Cerebellar nuclear complex (tissue), 1 donor: ENCODE measurements at places on chromosomes 4 and X.

- no peak for DNase-seq
These were observed 78.3 kb downstream of the PDLIM5 start for GRCh38 chr4:94530073-94530472.

DNA sequence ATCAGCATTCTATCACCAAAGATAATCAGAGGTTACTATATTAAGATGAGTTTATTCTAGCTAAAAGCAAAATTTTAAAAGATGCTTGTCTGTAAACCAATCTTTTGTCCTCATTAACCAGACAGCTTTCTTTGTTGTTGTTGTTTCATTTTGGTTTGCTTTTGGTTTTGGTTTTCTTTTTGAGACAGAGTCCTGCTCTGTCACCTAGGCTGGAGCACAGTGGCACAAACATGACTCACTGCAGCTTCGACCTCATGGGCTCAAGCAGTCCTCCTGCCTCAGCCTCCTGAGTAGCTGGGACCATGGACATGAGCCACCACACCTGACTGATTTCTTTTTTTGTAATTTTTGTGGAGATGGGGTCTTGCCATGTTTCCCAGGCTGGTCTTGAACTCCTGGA lies 102.9 kb downstream of the COX18 start:
- DNase-seq, result no peak

GRCh38 chr4:186161138-186161537 lies 30.2 kb upstream of the CYP4V2 start:
- no peak for DNase-seq

DNA sequence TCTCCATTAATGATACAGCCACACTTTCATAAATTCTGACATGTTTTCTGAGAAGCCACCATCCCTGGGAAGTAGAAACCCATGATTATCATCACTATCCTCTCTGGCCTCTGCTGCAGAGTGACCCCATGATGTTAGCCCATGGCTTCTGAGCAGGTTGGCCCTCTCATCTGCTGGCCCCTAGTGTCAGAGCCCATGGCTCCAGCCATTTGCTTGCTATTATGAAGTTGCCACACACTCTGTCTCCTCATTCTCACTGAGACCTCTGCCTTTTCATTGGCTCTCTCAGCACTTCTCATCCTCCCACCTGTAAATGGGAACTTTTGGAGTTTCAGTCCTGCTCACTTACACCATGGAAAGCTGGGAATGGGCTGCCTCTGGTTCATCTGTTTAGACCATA lies 192.7 kb downstream of the GASK1B start:
- no peak for DNase-seq

GRCh38 chrX:19889582-19890342 lies 2.4 kb upstream of the SH3KBP1 start:
- DNase-seq, result no peak

- DNase-seq, result no peak
These were observed 14.6 kb upstream of the ZNF630 start for GRCh38 chrX:48086082-48086481.

DNA sequence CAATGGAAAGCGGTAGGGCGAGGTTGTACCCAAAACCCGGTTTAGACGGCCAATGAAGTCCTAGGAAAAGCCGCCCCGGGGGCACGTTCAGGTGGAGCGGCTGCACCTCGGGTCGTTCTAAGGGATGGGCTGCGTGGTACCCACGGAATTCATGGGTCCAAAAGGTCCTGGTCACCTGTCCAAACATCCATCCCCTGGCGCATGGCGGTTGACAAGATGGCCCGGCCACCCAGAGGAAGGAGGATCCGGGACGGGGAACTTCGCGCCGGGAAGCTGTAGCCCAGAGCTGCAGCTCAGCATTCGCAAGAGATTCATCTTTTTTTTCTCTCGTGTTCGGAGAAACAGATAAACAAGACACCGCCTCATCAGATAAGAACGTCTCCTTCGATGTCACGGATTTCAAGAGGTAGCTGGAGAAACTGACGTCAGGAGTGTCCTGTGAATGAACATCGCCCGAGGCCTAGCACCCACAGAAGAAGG lies 10.9 kb downstream of the PITX2 start:
- no peak for DNase-seq

DNA sequence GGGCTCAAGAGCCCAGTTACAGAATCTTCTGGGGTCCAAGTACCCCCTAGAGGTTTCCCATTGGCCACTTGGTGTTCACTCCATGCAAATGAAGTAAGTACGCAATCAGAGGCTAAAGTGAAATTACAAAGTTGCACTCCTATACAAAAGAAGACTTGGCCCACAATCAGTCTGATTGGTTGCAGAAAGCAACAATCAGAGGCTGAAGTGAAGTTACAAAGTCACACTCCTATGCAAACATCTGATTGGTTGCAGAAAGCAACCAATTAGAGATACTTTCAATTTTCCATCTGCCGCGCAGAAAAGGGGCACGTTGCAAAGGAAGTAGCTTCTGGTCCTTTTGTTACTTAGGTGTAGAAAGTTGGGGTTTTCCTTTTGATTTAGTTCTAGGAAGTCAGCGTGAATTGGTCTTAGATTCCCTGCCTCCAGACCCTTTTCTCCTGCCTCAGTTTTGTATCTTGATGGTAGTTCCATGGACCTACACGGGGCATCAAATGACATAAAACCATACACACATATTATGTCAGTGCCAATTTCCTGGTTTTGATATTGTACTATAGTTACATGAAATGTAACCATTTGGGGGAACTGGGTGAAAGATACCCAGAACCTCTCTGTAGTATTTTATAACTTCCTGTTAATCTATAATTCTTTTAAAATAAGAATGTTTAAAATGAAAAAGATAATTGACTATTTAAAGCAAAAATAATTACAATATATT lies 12.4 kb upstream of the PIN4 start:
- no peak for DNase-seq

DNA sequence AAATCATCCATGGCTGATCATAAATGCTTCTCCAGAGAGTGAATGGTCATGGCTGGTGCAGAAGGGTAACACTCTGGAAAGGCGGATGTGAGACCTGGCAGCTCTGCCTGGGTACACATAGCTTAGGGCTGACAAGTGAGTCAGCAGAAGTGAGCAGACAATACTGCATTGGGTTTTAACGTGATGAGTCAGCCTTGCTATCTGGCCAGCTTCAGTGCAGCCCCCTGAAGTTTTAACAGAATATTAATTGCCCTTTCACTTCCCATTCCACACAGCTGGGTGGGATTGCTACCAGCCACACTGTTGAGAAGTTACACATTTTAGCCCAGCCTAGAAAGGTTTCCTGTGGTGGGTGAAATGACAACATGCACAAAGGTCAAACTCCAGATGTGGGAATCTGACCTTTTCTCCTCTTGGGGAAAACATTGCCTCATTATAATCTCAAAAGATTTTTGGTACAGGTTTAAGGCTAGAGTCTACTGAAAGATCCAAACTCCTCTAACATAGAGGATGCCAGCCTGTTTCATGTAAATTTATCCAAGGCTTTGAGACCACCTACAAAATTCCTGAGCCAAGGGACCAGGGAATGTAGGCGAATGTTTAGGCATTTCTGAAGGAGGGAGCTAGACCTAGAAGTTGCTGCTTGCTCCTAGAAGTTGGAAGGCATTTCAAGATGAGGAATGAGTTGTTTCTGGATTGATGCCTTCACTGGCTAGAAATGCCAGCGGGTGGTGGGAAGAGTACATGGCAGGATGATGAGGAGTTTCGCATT lies 230.3 kb upstream of the PGRMC2 start:
- no peak for DNase-seq

DNA sequence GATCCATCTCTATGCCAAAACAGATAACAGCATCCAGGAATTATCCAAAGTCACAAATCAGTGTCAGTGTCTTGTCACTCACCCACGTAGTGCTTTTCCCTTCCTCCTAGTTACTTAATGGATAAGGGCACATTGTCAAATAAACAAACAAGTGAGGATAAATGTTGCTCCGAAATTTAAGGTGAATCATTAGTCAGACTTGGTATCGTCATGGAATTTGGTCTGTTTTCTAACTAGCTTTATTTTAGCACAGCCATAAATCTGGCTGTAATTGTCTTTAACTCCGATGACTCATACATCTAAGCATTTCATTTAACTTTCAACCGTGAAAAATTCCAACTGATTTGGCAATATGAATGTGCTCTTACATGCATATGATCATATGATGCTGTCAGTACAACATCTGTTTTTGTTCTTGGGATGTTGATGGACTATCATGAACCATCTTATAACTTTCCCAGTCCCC lies 83.3 kb downstream of the SNCA start:
- DNase-seq, result no peak

- no peak for DNase-seq
These were observed 295.4 kb downstream of the BCOR start for GRCh38 chrX:39802354-39802753.

DNA sequence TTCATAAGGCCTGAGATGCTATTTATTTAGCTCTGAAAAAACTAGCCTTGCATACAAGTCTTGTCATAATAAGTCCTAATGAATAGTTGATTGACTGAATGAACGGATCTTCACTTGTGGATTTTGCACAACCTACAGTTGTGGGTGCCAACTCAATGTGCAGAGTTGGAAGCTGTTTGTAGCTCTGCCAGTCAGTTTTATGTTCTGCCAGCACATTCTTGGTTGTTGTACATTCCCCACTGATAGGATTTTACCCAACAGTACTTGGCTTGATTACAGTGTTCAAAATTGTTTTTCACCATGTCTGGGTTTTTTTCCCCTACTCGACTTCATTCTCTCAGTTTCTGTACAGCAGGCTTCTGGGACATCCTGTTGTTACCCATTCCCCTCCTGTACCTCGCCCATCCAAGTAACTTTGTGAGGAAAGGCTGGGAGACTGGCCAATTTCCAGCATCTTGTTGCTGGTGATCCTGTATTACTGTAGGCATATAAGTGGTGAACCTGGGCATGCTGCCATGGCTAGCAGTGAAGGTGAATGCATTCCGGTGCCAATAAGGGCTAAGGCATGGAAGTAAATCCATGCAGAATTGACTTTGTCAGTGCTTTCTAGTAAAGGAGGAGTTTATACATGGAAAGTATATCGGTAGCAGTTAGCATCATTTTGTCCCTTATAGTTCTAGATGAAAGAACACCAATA lies 22.8 kb downstream of the IL1RAPL1 start:
- no peak for DNase-seq

GRCh38 chr4:133014473-133015135 lies 134.5 kb upstream of the PCDH10 start:
- no peak for DNase-seq
